ENCODE measurements at places on chromosomes 12 and 14. TPM values are rescaled to one million over a fixed set of nuclear protein-coding genes. Genes with fewer than 3 reads are reported as not detected.

Gene NOVA1
- 0.36 TPM for total RNA-seq

Gene PLEKHG7
- total RNA-seq, result not detected

Gene SCNN1A
- not detected for total RNA-seq

Gene COX14
- 48.3 TPM for total RNA-seq

Gene IKZF4
- 2.2 TPM for total RNA-seq

Gene AMIGO2
- 4.0 TPM for total RNA-seq

Gene PPP1CC
- 104 TPM for total RNA-seq

Gene FOXN4
- total RNA-seq, result not detected

Gene NRL
- total RNA-seq, result 0.93 TPM

Gene MFAP5
- total RNA-seq, result 1.1 TPM

Gene ZNF891
- 1.2 TPM for total RNA-seq

Gene FAM222A
- total RNA-seq, result 3.3 TPM

Gene FIGNL2
- not detected for total RNA-seq

Gene RBM25
- 33.3 TPM for total RNA-seq

Gene TECPR2
- total RNA-seq, result 48.3 TPM

Gene CLEC1A
- total RNA-seq, result 0.33 TPM

Gene C1S
- total RNA-seq, result 22.0 TPM

Gene KLRB1
- total RNA-seq, result not detected

Gene DPY19L2
- total RNA-seq, result 10.5 TPM

Gene TBX5
- total RNA-seq, result not detected

Gene HOXC4
- total RNA-seq, result 3.3 TPM

Gene STAB2
- total RNA-seq, result not detected

Gene CPNE6
- total RNA-seq, result not detected

Gene OR11H7
- not detected for total RNA-seq

Gene BMP4
- 1.8 TPM for total RNA-seq

Gene ADAM21
- 1.4 TPM for total RNA-seq

Gene CACNA1C
- not detected for total RNA-seq

Gene ADAM20
- total RNA-seq, result 0.69 TPM

Gene SDR9C7
- not detected for total RNA-seq

Gene CD163L1
- not detected for total RNA-seq

Gene RAD51AP1
- 13.8 TPM for total RNA-seq

Gene ALG10B
- 6.7 TPM for total RNA-seq

Gene EFS
- 2.1 TPM for total RNA-seq

Gene OTX2
- total RNA-seq, result not detected

Gene LRRC74A
- not detected for total RNA-seq

Gene NYNRIN
- 1.7 TPM for total RNA-seq

Gene DAO
- not detected for total RNA-seq

Data from melanocyte of skin (primary cell).